Tibial nerve (tissue), 4 donors: ENCODE measurements at places on chromosomes 3 and 15. TPM values are rescaled to one million over a fixed set of nuclear protein-coding genes. Genes with fewer than 3 reads are reported as not detected.

GRCh38 chr3:179454887-179455286 is 3.6 kb upstream of the GNB4 start:
- H3K4me1 ChIP-seq: peaks cover 4% of the 10 kb centered on the region
- no peak for DNase-seq
- H3K4me3 ChIP-seq: no peak overlapping the region
- no peaks in the 10 kb centered on the region for H3K27me3 ChIP-seq
- H3K27ac ChIP-seq: no peak overlapping the region

- H3K36me3 ChIP-seq: no peaks in the 10 kb centered on the region
- no peak overlapping the region for H3K27ac ChIP-seq
- no peak for DNase-seq
- no peaks in the 10 kb centered on the region for H3K27me3 ChIP-seq
- H3K4me3 ChIP-seq: no peak overlapping the region
- no peaks in the 10 kb centered on the region for H3K4me1 ChIP-seq
Measured at GRCh38 chr3:190209533-190209932, 88.8 kb upstream of the P3H2 start.

- no peaks in the 10 kb centered on the region for H3K27me3 ChIP-seq
- H3K27ac ChIP-seq: no peak overlapping the region
- H3K4me3 ChIP-seq: no peak overlapping the region
- peaks cover 70% of the 10 kb centered on the region for H3K36me3 ChIP-seq
Measured at GRCh38 chr3:47901280-47901833, 98.4 kb downstream of the DHX30 start.

GRCh38 chr3:100030346-100030745 is 84.0 kb downstream of the FILIP1L start:
- no peak overlapping the region for H3K4me3 ChIP-seq
- DNase-seq: no peak
- H3K36me3 ChIP-seq: peaks cover 3% of the 10 kb centered on the region
- no peaks in the 10 kb centered on the region for H3K4me1 ChIP-seq
- no peak overlapping the region for H3K27ac ChIP-seq

DNA sequence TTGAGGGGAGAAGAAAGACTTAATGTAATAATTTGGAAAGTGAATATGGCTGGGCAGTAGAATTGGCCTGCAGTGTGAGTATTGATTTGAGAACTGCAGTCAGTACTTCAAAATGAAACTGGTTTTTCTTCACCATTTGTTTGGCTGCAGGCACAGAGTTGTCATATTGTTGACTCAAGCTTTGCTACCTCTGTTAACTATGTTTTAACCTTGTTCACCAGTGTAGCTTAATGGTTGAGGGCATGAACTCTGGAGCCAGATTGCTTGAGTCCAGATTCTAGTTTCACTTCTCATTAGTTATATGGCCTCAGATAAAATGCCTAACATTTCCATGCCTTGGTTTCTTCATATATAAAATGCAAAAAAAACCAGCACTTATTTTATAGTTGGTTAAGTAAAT is 64.1 kb downstream of the CFAP44 start:
- DNase-seq: no peak
- no peak overlapping the region for H3K27ac ChIP-seq
- no peak overlapping the region for H3K4me3 ChIP-seq
- no peaks in the 10 kb centered on the region for H3K4me1 ChIP-seq
- peaks cover 53% of the 10 kb centered on the region for H3K36me3 ChIP-seq
- no peaks in the 10 kb centered on the region for H3K27me3 ChIP-seq

DNA sequence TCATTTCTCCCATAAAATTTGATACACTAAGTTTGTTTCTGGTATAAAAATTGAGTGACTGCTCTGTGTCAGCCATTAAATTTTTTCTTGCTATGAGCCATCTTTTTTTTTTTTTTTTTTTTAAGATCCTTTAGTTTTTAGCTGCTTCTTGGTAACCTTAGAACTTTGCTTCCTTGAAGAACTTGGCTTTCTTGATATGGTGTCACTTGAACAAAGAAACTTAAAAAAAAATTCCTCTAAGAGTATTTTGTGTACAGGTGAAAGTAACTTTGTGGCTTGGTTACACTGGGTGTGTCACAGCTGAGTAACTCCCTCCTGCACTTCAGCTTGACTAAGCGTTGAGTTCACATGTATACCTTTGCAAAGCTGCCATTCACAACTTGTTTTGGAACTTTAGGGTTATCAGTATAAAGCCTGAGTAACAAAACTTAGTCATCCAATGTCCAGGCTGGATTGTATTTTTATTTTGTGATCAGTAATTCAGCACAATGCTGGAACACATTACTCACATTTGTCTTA is 6.5 kb downstream of the CHD2 start:
- H3K4me1 ChIP-seq: peaks cover 75% of the 10 kb centered on the region
- H3K27me3 ChIP-seq: no peaks in the 10 kb centered on the region
- peak overlapping the region; percentile 99 for H3K27ac ChIP-seq
- H3K4me3 ChIP-seq: no peak overlapping the region

GRCh38 chr15:90037961-90038631 is 37.0 kb downstream of the ZNF710 start:
- DNase-seq: no peak
- H3K4me3 ChIP-seq: no peak overlapping the region
- no peaks in the 10 kb centered on the region for H3K36me3 ChIP-seq
- no peaks in the 10 kb centered on the region for H3K27me3 ChIP-seq

- H3K4me1 ChIP-seq: no peaks in the 10 kb centered on the region
- no peak for DNase-seq
- H3K36me3 ChIP-seq: no peaks in the 10 kb centered on the region
Measured at GRCh38 chr15:48120745-48121144, at the start of gene SLC24A5. SLC24A5 (plus strand) TSS chr15:48120990; CDS start chr15:48121045, 55 bp downstream.

DNA sequence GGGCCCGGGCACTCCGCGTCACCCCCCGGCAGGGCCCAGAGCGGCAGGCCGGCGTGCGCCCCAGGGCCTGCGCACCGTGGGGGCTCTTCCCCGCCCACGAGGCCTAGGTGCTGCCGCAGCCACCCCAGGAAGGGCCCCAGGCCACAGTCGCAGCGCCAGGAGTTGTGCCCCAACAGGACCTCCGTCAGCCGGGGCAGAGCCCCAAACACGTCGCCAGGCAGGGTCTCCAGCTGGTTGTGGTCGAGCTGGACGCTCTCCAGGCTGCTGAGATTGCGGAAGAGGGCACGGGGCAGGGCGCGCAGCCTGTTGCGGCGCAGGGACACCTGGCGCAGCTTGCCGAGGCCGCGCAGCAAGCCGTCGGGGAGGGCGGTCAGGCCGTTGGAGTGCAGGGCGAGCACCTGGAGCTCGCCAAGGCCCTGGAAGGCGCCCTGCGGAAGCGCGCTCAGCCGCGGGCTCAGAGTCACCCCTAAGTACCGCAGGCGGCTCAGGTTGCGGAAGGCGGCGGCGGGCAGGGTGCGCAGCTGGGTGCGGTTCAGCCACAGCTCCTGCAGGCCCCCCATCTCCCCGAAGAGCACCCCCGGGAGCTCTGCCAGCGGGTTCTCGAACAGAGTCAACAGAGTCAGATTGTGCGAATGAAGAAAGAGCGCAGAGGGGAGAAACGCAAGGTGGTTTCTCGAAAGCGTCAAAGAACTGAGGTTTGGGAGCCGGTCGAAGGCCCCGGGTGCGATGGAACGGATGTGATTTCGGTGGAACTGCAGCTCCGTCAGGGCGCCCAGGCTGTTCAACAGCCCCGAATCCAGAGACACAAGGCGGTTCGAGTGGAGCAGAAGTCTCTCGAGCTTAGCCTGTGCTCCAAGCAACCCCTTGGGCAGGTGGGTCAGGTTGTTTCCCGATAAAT is 2.0 kb downstream of the GP5 start:
- DNase-seq: no peak
- no peak overlapping the region for H3K27ac ChIP-seq
- H3K4me3 ChIP-seq: no peak overlapping the region
- no peaks in the 10 kb centered on the region for H3K36me3 ChIP-seq

GRCh38 chr15:61869656-61870055 is 190.6 kb downstream of the VPS13C start:
- no peaks in the 10 kb centered on the region for H3K4me1 ChIP-seq
- no peak overlapping the region for H3K27ac ChIP-seq
- DNase-seq: no peak

- no peaks in the 10 kb centered on the region for H3K27me3 ChIP-seq
- no peaks in the 10 kb centered on the region for H3K36me3 ChIP-seq
- no peak for DNase-seq
- H3K27ac ChIP-seq: no peak overlapping the region
- H3K4me3 ChIP-seq: no peak overlapping the region
- no peaks in the 10 kb centered on the region for H3K4me1 ChIP-seq
Measured at GRCh38 chr3:41502023-41502422, 302.7 kb downstream of the CTNNB1 start.

DNA sequence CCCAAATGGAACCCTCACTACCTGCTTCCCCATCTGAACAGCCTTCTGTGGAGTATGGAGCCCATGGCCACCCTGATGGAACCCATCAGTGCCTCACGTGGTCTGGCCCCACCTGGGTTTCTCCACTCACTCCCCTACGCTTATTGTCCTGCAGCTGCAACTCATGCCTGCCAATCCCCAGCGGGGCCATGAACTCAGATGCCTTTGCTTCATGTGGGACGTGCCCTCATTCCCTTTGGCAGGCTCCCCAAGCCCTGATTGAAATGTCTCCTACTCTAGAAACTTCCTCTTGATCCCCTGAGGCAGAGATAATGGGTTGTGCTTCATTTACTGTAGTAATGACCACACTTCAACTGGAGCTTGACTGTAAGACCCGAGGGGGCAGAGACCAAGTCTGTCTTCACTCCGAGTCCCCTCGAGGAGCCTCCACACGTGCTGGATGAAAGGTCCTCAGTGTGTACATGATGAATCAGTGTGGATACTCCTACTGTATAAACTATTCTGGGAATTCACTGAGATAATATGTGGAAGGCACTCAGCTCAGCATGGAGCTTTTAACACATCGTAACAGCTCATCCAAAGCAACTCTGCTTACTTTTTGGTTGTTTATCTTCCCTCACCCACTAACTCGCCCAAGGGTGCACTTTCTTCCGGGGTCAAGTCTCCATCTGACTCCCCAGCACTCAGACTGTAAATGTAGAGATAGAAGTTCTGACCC is 232.8 kb upstream of the BHLHE40 start:
- no peak overlapping the region for H3K27ac ChIP-seq
- H3K4me3 ChIP-seq: no peak overlapping the region

DNA sequence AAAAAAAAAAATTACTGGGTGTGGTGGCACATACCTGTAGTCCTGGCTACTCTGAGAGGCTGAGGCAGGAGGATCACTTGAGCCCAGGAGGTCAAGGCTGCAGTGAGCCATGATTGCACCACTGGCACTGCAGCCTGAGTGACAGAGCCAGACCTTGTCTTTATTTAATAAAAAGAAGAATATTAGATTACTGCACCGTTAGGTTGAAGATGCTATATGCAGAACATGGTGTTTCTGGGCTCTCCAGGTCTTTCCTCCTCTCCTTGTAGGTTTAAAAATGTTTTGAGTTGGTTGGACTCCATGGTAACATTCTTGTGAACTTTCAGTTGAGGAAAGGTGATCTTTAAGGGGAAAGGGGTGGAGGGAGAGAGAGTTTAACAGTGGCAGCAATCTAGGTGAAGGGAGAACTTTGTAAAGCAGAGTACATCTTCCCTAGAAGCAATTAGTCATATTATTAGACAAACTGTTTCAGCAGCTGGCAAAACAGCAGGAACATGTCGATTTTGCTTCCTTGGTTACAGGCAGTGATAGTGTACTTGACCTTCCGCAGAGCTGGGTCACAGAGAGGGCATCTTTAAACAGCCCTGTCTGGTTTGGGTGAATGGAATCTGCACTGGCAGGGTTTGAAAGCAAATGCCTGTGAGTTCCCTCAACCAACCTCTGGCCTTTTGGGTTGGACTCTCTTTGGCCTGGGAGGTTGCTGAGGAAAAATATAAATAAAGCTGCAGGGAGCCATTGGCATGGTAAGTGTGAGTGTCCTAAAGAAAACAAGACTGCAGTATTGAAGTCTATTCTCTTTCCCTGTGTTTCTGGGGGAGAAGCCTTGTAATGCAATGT is 42.8 kb downstream of the NR2C2 start:
- no peak overlapping the region for H3K4me3 ChIP-seq
- no peaks in the 10 kb centered on the region for H3K4me1 ChIP-seq
- no peak for DNase-seq
- H3K27ac ChIP-seq: no peak overlapping the region

DNA sequence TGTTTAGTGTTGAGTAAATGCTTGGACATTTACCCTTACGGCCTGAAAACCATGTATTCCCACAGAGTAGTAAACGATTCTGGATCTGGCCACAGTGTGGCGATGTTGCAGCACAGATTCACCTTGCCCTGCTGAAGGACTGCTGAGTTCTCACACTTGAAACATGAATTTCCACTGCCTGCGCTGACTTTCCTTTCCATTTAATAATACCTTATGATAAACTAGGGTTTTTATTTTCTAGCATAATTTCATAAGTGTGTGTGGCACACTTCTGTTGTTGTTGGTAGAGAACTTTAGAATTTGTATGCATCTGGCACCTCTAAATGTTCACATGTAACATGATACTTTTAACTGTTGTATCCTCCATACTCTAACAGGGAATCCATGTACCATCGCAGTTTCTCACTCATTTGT is 53.9 kb downstream of the C3orf38 start:
- no peak overlapping the region for H3K27ac ChIP-seq
- H3K27me3 ChIP-seq: no peaks in the 10 kb centered on the region
- no peaks in the 10 kb centered on the region for H3K4me1 ChIP-seq
- H3K4me3 ChIP-seq: no peak overlapping the region

GRCh38 chr15:54091651-54092050 is 113.4 kb downstream of the UNC13C start:
- no peak for DNase-seq
- no peaks in the 10 kb centered on the region for H3K27me3 ChIP-seq

DNA sequence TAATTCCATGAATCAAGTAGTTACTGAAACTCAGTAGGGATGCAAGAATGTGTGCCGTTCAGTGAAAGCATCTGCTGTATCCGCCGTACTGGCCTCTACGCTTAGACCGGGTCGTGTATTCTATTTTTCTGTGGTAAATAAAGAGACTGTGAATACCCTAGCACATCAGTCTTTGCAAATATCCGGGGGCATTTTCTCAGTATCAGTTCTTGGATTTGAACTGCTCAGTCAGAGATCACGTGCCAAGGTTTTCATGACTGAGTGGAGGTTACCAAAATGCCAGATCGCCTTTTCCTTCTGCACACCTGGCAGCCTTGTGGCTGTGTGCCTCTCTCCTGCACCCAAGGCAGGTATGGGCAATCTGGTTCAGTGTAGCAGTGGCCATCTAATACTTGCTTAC is 377.0 kb downstream of the OCA2 start:
- H3K27me3 ChIP-seq: no peaks in the 10 kb centered on the region
- H3K36me3 ChIP-seq: no peaks in the 10 kb centered on the region
- no peak overlapping the region for H3K27ac ChIP-seq
- no peak overlapping the region for H3K4me3 ChIP-seq
- DNase-seq: no peak

DNA sequence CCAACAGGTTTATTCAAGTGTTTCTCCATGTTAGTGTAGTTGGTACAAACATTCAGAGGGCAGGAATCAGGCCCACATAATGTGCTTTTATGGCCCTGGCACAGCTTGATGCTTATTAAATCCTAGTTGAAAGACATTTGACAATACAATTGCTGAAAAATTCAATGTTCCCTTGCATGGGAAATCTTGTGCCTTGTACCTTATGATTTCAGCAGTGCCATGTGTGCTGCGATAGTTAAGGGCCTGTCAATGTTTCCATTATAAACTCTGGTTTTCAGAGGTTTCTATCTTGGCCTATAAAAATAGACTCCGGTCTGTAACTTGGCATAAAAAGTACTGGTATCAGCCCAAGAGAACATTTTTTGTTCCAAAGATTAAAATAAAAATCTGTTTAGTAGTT is 207.2 kb downstream of the TBC1D5 start:
- no peak for DNase-seq
- H3K4me3 ChIP-seq: no peak overlapping the region
- no peaks in the 10 kb centered on the region for H3K4me1 ChIP-seq
- H3K36me3 ChIP-seq: no peaks in the 10 kb centered on the region
- no peak overlapping the region for H3K27ac ChIP-seq

FBXL2 gene
- total RNA-seq: 17.7 TPM

GOLGA6D gene
- total RNA-seq: not detected

CELSR3 gene
- 1.5 TPM for total RNA-seq

PDCD10 gene
- total RNA-seq: 69.6 TPM

LIPH gene
- not detected for total RNA-seq

SCN5A gene
- total RNA-seq: 0.44 TPM
